Kidney (tissue), 22 donors: ENCODE measurements at places on chromosomes 3 and 15. TPM values are rescaled to one million over a fixed set of nuclear protein-coding genes. Genes with fewer than 3 reads are reported as not detected.

The AAGAB gene
- 44.0 TPM for total RNA-seq

The MUC20 gene
- total RNA-seq = 42.6 TPM

The BTD gene
- total RNA-seq = 22.7 TPM

The USP3 gene
- 72.5 TPM for total RNA-seq

The TRPM1 gene
- total RNA-seq = not detected

The RAB7A gene
- total RNA-seq = 248 TPM

The REC114 gene
- total RNA-seq = not detected

The EXD1 gene
- not detected for total RNA-seq
